ENCODE measurements at places on chromosomes 7 and 10.

DNA sequence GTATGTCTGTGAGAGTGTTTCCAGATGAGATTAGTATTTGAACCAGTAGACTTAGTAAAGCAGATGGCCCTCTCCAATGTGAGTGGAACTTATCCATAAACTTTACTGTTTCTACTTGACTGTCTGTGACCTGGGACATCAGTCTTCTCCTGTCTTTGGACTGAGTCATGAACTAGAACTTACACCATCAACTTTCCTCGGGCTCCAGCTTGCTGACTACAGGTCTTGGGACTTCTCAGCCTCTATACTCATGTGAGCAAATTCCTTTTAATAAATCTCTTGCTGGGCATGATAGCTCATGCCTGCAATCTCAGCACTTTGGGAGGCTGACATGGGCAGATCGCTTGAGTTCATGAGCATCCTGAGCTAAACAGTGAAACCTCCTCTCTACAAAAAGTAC lies 25.7 kb upstream of the WAPL start:
- DNase-seq = no peak

DNA sequence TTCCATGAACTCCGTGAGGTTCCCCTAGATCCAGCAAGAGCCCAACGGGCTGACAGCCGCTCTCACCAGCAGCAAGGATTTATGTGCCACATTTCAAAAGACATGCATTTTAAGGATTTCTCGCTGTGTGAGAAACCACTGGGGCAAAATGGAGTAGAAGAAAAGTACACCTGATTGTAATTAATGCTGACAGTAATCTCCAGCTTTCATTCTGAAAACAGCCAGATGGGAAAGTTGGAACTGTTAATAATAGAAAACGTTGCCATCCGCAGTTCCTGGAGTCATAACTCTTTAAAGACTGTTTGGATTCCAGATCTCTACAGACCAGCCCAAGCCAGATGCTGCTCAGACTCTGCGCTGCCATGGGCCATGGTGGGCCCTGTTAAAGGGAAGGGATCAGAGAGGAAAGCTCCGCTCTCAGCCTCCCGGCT lies 216.9 kb upstream of the GLI3 start:
- DNase-seq = no peak

DNA sequence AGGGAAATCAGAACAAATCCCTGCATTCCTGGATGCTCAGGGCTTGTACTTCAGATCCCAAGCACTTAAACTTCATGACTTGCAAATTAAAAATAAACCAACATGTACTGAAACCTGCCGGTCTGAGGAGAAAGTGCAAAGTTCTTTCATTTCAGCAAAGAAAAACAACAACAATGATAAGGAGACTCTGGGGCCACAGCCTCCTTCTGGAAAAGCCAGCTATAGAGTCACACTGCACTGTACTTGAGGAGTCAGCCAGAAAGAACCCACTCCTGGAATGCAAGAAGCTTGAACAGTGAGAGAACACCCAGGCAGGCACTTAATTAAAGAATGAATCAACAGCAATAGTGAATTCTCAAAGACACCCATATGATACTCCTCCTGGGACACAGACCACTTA lies 49.7 kb upstream of the TM9SF3 start:
- no peak for DNase-seq

DNA sequence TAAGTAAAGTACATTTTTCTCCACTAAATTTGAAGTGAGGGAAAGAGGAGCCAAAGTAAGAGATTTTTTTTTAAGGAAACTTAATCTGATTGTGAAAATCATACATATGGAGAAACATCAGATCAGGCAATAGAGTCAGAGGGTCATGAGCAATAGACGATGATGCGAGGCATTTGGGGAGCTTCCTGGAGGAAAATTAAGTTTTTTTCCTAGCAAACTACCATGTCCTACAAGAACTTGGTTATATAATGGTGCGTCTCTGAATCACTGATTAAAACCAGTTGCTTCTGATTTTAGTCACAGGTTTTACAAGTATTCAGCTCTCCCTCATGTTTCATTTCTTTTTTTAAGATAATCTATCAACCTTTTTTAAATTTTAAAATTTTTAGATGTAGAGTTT lies 52.1 kb upstream of the MTURN start:
- DNase-seq = no peak

- no peak for DNase-seq
These were observed 38.1 kb downstream of the MKI67 start for GRCh38 chr10:128087884-128088709.

DNA sequence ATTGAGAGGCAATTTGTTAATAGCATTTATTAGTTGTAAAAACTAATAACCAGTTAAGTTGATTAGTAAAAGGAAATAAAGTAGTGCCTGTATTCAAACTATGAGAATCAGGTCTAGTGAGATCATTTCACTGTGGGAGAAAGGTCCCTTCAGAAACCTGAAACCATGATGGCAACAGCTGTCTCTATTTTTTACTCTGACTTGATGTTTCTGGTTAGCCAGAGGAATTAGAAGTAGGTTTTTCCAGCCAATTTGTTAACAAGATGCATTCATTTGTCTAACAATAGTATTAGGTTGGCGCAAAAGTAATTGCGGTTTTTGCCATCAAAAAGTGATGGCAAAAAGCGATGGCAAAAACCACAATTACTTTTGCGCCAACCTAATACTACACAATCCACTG lies 272.2 kb upstream of the YAE1 start:
- DNase-seq = no peak

GRCh38 chr10:101267290-101267680 lies 38.0 kb upstream of the LBX1 start:
- no peak for DNase-seq

GRCh38 chr7:52741670-52742290 lies 293.7 kb upstream of the POM121L12 start:
- no peak for DNase-seq

DNA sequence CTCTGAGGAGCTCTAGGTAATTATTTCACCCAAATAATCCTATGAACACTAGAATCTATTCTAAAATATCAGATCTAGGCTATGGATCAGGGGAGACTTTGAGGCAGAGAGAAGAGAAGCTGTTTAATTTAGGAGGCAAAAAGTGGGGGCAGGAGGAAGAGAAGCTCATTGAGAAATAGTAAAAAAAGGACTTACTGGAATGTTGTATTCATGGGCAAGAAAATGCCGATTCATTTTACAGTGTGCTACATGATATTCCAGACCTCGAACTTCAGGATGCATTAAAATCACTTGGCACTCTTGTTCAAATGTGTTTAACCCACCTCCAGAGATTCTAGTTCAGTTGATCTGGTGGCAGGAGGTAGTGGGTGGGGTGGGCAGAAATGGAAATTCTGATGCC lies 109.5 kb upstream of the ITGB1 start:
- no peak for DNase-seq

DNA sequence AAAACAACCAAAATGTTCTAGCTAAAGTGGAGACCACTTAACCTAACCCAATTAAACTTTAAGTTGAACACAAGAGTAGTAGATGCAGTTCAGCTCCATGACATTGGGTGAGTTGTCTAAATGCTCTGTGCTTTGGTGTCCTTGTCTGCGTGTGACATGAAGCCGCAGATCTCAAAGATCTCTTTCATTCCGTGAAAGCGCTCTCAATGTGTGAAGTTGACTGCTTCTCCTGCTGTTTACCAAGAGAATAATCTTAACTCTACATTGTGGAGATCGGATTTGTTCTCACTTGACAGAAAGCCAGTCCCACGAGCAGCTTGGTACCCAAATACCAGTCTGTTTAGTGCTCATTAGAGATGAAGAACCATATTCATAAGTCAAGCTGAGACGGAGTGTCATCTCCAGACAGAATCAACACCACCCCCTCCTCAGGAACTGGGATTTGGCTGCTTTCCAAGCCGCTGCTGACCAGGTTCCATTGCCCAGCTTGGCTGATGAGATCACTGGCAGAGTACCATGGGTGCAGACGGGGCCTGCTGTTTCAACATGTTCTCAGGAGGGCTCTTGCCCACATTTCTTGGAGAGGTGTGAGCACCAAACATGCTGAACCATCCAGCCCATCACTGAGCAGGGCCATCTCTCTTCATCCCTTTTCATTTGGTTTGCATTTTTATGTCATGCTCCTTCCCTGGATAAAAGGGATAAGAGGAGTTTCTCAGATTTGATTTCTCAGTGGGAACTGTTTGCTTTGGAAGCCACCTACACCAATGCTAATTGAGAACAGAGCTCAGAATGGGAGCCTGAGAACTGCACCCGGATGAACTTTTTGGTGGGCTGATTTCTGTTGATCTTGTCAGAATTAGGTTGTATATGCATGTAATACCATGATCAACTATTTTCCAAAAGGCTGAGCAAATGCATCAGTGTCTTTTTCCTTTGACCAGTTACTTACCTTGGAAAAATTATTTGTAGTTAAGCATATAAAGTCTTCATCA lies 95.8 kb upstream of the AGBL3 start:
- no peak for DNase-seq

DNA sequence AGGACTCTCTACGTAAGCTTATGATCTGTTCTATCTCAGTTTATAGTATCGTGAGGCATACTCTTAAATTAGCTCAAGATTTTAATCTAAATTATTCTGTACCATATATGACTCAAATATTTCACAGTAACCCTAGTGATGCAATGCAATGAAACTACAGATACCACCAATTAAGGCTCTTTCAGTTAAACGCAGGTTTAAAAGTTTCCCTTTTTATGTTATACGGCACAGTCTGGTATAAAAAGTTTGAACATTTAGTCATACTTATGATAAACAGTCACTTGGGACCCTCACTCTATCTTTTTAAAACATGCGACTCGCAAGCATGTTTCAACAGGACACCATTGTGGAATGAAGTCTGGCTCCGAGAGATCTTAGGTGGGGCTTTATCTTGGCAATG lies 107.2 kb downstream of the CDK6 start:
- DNase-seq = no peak

- no peak for DNase-seq
These were observed 8.8 kb downstream of the OGDH start for GRCh38 chr7:44615149-44615611.

DNA sequence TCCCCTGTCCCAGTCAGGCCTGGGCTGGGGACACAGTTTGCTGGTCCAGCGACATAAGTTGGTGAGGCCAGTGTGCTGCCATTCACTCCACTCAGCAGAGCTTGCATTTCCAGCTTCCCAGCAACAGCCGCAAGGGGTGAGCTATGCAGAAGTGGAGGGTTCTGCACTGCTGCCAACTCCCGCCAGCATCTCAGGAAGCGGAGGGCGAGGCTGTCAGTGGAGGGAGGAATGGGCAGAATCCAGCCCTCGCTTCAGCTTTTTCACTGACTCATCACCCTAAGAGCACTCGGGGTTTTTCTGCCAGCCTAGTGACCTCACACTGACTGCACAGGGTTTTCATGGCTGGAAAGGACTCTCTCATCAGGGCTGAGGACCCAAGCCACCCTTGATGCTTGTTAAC lies 625.1 kb upstream of the MKI67 start:
- no peak for DNase-seq

- no peak for DNase-seq
These were observed 18.4 kb upstream of the CCDC71L start for GRCh38 chr7:106679153-106679931.

- DNase-seq = no peak
These were observed 127.2 kb downstream of the CELF2 start for GRCh38 chr10:11144626-11145494.

DNA sequence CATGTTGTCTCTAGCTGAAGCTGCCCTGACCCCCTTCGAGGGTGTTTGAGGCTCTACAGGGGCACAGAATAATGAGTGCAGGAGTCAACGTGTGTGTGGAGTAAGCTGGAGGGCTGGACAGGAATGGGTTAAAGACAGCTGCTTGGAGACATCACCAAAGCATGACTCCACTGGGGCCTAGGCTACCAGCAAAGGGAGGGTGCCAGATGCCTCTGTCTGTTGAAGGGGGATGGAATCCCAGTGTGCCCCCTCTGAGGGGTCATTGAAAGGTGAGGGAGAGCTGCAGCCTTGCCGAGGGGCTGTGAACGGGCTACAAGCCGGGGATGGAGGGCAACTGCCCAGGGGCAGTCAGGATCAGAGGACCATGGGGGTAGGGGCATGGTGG lies 51.7 kb upstream of the PODXL start:
- DNase-seq = no peak

- DNase-seq = no peak
These were observed 17.9 kb downstream of the ZC3HAV1 start for GRCh38 chr7:139091677-139091996.

- DNase-seq = peak; percentile 67
These were observed 171.5 kb upstream of the SP4 start for GRCh38 chr7:21256310-21256877.

GRCh38 chr7:98230746-98231471 lies 19.7 kb downstream of the BHLHA15 start:
- DNase-seq = no peak

- DNase-seq = no peak
These were observed 62.8 kb downstream of the ZEB1 start for GRCh38 chr10:31381766-31382316.

DNA sequence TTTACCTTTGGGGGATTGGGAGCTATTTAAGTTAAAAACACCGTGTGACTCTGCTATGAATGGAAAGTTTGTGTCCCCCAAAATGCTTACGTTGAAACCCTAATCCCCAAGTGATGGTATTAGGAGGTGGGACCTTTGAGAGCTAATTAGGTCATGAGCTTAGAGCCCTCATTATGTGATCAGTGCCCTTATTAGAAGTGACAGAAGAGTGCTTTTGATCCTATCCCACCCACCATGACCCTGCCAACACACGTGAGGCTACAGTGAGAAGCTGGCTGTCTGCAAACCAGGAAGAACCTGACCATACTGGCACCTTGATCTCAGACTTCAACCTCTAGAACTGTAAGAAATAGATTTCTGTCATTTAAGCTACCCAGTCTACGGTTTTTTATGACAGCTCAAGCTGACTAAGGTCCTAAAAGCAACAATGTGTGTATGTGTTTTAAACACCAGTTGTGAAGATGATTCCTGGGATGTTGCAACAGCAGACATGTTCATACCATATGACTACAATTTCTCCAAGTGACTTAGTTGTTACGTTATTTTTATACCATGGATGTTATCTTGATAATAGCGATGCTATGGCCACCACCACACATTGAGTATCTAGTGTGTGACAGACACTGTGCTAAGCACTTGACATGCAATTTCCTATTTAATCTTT lies 124.4 kb downstream of the PIP4K2A start:
- DNase-seq = no peak

DNA sequence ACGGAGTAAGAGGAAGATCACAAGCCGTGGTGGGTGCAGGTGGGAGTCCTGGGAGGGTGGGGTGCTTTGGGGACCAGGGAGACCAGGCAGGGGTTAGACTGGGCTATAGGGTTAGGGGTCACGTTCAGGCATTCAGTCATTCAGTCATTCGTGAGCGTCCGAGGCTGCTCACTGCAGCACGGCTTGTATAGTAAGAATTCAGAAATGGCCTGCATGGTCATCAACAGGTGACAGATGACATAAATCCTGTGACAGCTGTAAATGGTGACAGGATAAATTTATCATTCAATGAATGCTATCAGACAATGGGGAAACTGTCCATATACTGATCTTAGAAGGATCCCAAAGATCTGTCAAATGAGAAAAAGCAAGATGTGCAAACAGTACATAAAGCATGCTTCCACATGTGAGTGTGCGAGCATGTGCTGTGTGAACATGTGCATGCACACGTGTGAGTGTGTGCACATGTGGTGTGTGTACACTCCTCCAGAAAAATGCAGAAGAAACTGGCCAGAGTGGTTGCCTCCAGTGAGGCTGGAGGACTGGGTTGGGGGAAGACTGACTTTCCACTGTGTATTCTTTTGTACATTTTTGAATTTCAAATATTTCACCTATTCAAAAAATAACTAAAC lies 32.0 kb upstream of the SMARCD3 start:
- DNase-seq = no peak
